ENCODE measurements at places on chromosomes 5 and 9.

GRCh38 chr9:132236662-132237311 lies 74.9 kb downstream of the NTNG2 start:
- DNase-seq: no peak

- DNase-seq: no peak
Observed at GRCh38 chr5:137695651-137696428, 40.0 kb downstream of the KLHL3 start.

GRCh38 chr9:99103901-99104458 lies 933 bp upstream of the TGFBR1 start:
- DNase-seq: peak; percentile 60

DNA sequence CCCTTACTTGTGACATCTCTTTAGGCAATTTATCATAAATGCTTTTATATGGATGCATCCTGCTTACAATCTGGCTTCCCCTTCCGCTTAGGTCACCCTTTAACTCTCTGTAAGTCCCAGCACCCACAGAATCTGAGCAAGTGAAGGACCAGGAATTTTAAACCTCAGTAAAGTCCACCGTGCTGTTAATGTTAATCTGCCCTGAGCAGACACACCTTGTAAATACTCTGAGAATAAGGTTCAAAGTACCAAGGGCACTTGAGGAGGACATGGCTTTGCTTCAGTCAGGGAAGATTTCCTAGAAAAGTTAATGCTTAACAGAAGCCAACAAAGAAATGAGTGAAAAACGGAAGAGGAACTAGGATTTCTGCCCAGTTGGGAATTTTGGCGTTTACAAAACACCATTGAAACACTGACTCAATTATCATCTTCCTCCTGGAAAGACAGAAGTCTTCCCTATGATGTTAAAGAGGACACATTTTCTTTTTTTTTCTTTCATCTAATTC lies 26.4 kb upstream of the TTC39B start:
- DNase-seq: no peak

Data from hindlimb muscle (tissue), 1 donor.